ENCODE measurements at places on chromosomes 3 and 15. TPM values are rescaled to one million over a fixed set of nuclear protein-coding genes. Genes with fewer than 3 reads are reported as not detected.

KNL1 gene
- total RNA-seq = 1.2 TPM

DPPA2 gene
- total RNA-seq = not detected

NUP210 gene
- not detected for total RNA-seq

PIF1 gene
- 6.2 TPM for total RNA-seq

GP9 gene
- total RNA-seq = not detected

GOLGA8J gene
- total RNA-seq = not detected

MST1R gene
- total RNA-seq = 0.34 TPM
